GM19239 (cell line): ENCODE measurements at places on chromosomes 4 and X.

- DNase-seq: no peak
Observed at GRCh38 chr4:88843067-88843685, 145.5 kb upstream of the NAP1L5 start.

GRCh38 chr4:121034017-121034416 is 38.3 kb downstream of the NDNF start:
- no peak for DNase-seq

- DNase-seq: no peak
Observed at GRCh38 chrX:29422034-29422433, 793.3 kb upstream of the MAGEB2 start.

DNA sequence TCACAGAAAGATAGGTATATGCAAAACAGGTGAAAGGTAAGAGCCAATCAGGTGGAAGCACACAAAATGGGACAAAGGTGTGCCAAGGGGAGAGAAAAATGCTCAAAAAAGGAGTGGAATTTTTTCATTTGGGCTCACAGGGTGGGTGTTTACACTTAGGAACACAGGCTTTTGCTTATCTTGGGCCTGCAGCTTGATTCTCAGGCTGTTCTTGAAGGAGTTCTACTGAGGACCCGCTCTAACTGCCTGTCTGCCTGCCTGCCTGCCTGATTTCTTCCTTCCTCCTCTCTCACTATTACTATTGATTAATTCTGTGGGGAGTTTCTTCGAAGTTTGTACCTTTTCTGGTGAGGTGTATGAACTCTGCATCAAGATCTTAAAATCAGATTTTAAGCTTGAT is 120.3 kb upstream of the CTSO start:
- no peak for DNase-seq

GRCh38 chr4:36332782-36333131 is 51.3 kb downstream of the DTHD1 start:
- DNase-seq: no peak

DNA sequence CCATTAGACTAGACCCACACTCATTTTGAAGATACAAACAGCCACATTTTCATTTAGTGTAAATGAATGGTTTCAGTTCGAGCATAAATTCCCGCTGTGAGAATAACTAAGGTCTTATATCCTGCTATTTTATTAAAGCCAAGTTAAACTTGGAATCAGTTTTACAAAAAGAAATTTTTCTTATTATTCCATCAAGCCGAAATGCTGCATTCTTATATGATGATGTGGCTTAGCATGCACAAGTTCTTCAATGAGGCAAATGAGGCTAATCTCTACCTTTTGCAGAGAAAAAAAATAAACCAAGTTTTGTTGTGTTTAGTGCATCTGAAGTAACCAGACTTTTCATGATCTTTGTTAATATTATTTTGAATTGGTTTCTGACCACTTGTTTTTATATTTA is 953.9 kb upstream of the PCDH10 start:
- no peak for DNase-seq

DNA sequence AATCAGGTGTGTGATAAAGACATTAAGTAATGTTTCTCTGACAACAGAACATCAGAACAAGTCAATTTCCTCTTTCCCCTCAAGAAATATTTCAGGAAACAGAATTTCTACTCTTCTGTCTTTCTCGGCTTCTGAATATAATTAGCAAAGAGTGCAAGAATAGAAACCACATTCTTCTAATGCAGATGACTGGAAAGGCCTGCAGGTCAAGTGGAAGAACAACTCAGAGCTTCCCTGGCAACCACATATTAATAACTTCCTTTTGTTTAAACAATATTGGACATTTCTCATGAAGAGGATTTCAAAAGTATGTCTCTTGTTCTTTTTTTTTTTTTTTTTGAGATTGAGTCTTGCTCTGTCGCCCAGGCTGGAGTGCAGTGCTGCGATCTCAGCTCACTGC is 225.5 kb downstream of the PARM1 start:
- no peak for DNase-seq

DNA sequence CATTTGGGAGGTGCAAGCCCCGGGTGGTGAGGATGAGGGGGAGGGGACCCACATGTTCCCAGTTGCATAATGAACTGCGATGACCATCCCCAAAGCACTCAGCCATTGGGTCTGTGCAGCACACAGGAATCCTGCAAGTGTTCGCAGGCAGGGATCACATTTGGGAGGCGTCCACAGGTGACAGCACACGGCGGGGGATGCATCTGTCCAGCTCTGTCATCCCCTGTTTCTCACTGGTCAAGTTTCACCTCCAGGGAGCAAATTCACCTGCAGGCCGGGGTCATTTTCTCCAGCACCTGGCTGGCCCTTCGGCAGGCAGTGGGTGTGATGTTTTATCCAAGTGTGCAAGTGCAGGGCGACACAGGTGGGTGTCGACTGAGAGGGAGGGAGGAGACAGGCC is 33.3 kb upstream of the SORCS2 start:
- no peak for DNase-seq

GRCh38 chr4:29540439-29541102 is 1179.6 kb upstream of the PCDH7 start:
- no peak for DNase-seq

DNA sequence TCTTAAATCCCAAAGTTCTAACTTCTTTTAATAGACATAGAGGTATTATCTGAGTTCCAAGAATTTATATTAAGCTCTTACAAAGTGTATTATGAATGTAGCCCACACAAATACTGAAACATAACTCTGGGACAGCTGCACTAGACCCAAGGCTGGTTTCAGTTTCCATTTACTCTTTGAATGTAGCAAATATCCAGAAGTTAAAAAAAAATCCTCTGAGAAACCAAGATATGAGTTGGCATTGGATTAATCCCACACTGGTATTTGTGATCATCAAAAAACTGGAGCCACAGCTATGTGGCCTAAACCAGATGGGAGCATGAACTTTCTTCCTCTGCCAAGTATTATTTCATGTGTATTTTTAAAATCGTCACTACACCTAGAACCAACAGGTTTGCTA is 23.6 kb upstream of the SMPX start:
- DNase-seq: no peak

GRCh38 chr4:152283801-152284470 is 252.0 kb downstream of the FBXW7 start:
- no peak for DNase-seq

- DNase-seq: no peak
Observed at GRCh38 chr4:89248879-89249281, 58.7 kb downstream of the GPRIN3 start.

DNA sequence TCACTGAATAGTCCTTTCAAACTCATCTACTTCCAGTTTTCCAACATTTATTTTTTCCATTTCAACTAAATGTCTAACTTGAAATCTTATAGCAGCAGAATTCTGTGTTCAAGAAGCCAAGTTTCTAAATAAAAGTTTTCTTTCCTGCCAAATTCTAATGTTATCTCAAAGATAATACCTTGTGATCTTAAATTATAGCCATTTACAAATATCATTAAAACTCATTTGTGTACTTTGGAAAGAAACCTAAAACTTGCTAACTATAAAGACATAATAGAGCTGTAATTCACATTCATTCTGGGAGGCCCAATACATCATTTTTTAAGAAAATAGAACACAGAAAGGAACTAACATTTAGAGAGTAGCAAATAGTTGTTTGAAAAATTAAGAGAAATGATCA is 83.9 kb downstream of the MAD2L1 start:
- DNase-seq: no peak

- no peak for DNase-seq
Observed at GRCh38 chrX:19912-20571, 261.1 kb upstream of the PLCXD1 start.

GRCh38 chr4:155748039-155748438 is 10.8 kb upstream of the GUCY1B1 start:
- no peak for DNase-seq

DNA sequence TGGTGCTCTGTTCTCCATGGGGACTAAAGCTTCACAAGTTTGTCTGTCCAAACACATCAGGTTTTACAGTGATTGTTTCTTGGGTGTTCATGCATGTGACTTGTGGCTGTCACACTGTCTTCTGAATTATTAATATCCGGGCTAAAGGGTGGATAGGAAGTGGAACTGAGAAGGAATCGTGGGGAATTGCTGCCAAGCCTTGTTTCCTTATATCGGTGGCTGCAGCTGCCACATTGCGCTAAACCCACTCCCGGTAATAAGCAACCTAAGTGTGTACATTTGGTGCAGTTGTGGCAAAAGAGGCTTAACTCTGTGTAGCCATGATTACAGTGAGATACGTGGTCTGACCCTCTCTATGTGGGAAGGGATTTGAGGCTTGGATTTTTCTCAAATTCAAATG is 30.7 kb downstream of the SEPTIN11 start:
- no peak for DNase-seq

GRCh38 chr4:24213961-24214360 is 324.1 kb upstream of the PPARGC1A start:
- DNase-seq: no peak

GRCh38 chrX:155048977-155049619 is 21.8 kb downstream of the CMC4 start:
- no peak for DNase-seq

DNA sequence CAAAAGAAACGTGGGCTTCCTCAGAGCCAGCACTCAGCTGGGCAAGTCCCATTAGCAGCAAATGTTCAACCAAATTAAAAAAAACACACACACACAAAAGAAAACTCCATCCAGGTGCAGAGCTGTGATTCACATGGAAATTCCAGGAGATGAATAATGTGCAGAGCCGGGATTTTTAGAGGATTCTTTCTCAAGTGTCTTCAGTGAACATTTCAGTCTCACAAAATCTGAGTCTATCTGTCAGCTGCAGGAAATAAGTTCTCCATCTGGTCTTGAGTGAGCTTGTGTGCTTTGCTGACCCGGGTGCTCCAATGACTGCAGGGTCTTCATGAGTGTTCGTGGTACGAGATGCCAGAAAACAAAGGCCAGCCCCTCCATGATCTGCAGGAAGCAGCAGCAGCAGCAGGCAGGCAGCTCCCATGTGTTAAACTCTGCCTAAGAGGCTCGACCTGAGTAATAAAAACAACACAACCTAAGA is 44.3 kb downstream of the RASGEF1B start:
- no peak for DNase-seq

- no peak for DNase-seq
Observed at GRCh38 chr4:57243076-57243475, 132.9 kb upstream of the IGFBP7 start.

DNA sequence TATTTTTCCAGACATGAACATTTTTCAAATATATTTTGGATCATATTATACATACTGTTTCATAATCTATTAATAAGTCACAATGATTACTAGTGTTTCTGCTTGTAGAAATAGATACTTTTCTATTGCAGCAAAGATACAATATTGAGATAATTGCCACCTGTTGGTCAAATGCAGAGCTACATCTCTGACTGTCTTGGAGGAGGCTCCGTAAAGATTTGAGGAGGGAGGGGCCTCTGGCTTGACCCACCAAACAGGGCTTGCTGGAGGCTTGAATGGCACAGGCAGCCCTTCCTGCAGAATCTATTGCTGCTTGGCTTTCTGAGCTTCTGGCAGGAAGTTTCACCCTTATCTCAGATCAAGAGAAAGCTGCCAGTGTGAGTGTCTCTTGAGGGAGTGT is 99.3 kb upstream of the ARMCX2 start:
- no peak for DNase-seq

DNA sequence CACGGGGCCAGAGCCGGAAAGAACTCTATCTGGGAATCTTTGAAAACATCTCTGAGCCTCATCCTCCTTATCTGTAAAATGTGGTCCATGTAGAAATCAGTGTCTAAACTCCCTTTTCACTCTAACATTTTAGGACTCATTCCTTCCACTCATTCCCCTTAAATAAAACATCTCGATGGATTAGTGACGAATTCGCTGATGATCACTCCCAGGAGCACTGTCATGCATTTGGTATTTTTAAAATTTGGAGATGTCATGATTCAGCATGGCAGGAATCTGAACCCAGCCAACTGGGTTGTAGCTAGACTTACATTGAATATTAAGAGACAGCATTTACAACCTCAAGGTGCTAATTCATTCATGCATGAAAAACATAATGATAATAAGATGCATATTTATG is 88.1 kb downstream of the SPANXN3 start:
- DNase-seq: no peak

DNA sequence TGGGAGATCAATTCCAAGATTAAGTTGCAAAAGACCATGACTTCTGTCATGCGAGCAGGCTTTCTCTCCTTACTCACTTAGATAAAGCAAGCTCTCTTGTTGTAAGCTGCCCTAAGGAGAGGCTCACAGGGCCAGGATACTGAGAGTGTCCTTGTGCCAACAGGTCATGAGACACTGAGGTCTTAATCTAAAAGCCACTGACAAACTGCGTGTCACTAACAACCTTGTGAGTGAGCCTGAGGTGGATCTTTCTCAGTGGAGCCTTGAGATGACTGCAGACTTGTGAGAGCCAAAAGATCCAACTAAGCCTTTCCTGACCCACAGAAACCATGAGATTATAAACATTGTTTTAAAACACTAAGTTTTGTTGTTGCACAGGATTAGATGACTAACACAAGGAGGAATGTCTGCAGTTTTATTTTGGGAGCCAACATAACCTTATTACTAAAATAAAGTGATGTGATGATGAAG is 170.5 kb downstream of the SLC39A8 start:
- DNase-seq: no peak

DNA sequence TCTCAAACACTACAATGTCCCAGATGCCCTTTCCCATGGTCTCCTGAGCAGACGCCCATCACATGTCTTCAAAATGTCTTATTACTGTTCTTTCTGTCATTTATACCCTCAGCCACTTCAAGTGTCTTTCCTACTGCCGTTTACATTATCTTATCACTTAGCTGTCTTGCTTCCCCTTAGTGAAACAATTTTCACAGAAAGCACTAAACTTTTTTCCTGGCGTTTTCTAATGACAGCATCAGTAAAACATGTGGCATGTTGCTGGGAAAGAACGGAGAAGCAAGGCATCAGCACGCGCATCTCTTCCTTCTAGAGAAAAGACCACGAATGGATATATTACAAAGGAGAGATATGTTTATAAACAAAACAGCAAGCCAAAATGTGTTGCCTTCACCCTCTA is 189.7 kb upstream of the SLIT2 start:
- DNase-seq: no peak

GRCh38 chr4:107823870-107824349 is 822 bp upstream of the SGMS2 start:
- no peak for DNase-seq

GRCh38 chr4:4619821-4620220 is 78.0 kb upstream of the STX18 start:
- no peak for DNase-seq

- no peak for DNase-seq
Observed at GRCh38 chrX:52216541-52216940, 31.9 kb downstream of the MAGED4 start.

DNA sequence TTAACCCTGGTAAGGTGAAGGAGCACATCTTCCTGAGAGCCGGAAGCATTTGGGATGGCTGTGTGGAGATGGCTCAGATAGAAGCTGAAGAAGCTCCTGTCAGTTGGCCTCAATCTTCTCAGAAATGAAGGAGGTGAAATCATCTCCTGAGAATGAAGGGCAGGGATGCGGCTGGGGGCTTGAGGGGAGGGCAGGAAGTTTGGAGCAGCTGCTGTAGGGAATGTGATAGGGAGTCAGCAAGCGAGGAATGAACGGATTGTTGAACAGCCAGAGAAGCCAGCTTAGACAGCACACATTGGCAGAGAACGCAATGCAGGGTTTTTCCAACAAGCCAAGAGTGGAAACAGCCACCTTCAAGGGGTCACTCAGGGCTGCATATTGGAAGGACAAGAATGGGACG is 10.0 kb downstream of the KCNE5 start:
- no peak for DNase-seq
